Activated CD4-positive, CD25-positive, alpha-beta regulatory T cell treated with anti-CD3 and anti-CD28 coated beads, Interleukin-2, amount 50 U/mL, for 16 hours (primary cell): ENCODE measurements at places on chromosomes 5 and 9.

DNA sequence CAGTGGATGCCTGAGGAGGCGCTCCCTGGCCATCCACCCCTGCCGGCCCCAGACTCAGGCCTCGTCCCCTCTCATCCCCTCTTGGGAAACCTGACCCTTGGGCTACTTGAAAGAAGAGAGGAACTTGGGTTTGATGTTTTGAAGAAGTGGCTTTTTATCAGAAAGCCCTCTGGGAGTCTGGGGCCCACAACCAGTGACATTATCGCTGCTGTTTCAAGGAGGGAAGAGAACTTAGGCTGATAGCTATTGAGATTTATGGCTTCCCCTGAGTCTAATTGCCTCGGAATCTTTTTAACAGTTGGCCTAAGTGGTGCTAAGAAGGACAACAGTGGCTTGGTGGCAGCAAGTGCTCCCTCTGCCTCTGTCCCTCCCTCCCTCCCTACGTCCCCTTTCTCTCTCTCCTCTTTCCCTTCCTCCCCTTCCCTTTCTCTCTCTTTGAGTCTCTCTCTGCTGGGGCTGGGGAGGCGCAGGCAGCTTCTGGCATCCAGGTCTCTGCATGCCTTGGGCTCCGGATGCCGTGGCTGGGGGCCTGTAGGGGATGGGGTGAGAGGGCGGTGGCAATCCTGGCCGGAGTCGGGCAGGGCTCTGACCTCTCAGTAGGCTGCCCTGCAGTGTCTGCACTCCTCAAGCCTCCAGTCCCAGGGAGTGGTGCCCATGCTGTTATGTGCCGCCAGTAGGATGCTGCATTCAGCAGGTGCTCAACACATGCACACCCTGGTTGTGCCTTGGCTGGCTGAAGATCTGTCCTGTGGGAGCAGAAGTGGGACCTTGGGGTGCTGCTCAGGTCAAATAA is 49.6 kb upstream of the RXRA start:
- DNase-seq = no peak

GRCh38 chr9:14156046-14156445 is 157.9 kb downstream of the NFIB start:
- DNase-seq = no peak

GRCh38 chr9:123127512-123128075 is 94.1 kb downstream of the GPR21 start:
- no peak for DNase-seq

- DNase-seq = no peak
Observed at GRCh38 chr5:103469288-103470040, 93.1 kb downstream of the NUDT12 start.

DNA sequence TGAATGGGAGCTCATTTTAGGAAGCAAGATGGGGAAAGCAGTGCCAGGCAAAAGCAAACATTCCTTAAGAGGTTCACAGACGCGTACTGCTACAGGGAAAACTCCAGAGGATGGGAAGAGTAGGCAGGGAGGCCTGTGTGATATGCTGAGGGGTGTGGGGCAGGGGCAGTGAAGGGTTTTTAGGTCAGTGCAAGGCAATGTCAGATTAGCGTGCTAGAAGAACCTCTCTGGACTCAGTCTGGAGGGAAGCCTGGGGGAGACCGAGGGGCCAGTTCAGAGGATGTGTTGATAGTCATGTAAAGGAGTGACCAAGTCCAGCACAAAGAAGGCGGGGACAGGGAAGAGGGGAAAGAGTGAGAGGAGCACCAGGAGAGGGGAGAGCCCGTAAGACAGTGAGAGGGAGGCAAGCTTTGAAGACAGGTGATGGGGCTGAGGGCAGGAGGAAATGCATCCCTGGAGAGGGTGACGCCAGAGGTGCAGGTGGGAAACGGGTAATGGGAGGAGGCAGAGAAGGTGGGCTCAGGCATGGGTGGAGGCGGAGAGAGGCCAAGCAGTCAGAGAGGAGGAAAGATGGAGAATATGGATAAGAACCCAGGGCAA is 134.5 kb downstream of the MTX3 start:
- no peak for DNase-seq

- DNase-seq = no peak
Observed at GRCh38 chr5:95532415-95532814, 22.4 kb downstream of the SKIC3 start.

- DNase-seq = no peak
Observed at GRCh38 chr9:86684148-86684547, 263.2 kb downstream of the GAS1 start.

GRCh38 chr5:56350597-56351170 is 117.6 kb upstream of the ANKRD55 start:
- DNase-seq = no peak

DNA sequence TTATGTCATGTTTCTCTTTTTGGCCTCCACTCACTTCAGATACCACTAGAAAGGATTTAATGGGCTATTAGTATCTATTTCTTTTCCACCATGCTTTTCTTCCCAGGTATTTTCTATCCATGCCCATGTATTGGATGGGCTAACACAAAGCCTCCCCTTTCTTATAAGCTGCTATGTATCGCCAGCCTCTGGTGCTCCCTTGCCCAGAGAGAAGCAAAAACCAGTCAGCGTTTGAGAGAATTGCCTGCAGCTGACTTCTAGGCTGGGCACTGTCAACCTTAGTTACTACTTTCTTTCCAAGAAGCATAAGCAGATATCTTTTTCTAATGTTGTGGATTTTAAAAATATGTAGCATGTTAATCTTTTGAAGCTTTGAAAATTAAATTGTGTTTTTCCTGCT is 30.2 kb upstream of the HSPB3 start:
- DNase-seq = no peak

- DNase-seq = no peak
Observed at GRCh38 chr9:35882996-35883395, 12.8 kb upstream of the OR13J1 start.

DNA sequence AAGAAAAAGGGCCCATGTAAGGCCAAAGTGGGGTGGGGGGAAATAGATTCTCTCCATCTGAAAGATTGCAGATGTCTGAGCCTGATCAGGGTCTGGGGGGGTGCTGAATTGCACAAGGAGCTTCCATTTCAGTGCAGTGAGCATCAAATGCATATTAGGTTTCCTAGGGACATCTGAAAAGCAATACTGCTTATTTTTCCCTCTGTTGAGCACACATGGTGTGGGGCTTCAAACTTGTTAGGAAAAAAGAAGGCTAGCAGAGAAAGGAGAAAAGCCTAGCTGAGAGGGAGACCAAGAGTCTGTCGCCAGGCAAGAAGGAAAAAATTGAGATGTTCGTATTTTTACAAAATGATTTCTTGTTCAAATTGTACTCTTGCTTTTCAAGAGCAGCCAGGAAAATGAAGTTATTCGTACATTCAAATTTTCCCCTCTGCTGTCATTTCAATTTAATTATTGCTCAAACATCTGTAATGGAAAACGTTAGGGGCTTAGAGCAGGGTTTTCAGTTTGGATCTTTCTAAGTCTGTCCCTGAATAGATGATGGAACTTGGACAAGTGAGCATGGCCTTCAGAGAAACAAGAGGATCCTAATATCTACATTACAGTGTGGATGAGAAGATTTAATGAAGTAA is 191.9 kb upstream of the GAS1 start:
- DNase-seq = no peak

- no peak for DNase-seq
Observed at GRCh38 chr5:125404056-125404455, 657.6 kb upstream of the ZNF608 start.

- no peak for DNase-seq
Observed at GRCh38 chr5:146717951-146718350, 160.6 kb downstream of the PPP2R2B start.

DNA sequence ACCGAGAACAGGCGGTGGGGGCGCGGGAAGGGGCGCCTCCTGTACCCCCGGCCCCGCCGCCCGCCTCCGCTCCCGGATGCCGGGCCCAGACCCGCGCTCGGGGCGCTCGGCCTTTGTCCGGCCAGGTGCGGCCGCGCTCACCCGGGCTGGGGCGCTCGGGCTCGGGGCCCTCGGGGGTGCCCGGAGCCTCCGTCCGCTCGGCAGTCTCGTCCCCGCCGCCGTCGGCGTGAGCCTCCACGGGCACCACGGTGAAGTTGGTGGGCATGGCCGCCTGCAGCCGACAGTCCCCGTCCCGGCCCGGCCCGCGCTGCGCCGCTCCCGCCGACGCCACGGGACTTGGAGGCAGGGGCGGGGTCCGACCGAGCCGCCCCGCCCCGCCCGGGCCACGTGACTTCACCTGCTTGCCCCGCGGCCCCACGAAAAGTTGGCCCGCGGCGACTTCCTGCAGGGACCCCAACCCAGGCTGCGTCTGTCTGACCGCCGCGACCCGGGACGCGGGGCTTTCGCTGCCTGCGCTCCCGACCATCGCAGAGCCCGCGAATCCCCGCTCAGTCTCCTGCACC is at the start of gene SLC12A7:
TSS of gene SLC12A7 (minus strand) at position 337 of the 563 bp plus-strand sequence. CDS start at position 265, 72 bp downstream.
- DNase-seq = no peak

DNA sequence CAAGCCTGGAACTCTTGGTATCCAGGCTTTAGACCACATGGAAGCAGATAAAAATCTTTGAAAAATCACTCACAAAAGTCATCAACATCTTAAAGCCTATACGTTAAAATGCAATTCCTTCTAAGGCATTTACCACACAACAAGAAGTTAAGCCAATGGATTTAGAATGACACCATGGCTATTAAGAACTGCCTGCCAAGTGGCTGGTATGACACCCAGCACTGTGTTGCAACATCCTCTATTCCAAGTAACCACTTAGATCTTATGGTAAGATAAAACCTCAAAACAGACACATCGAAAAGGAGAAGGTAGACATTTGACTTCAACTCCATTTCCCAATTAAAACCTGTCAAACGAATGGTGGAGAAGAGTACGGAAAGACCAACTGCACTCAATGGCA is 344.2 kb upstream of the SLC30A5 start:
- no peak for DNase-seq

- no peak for DNase-seq
Observed at GRCh38 chr5:112709416-112709815, 28.3 kb upstream of the APC start.

GRCh38 chr5:108876451-108876850 is 128.8 kb downstream of the FER start:
- DNase-seq = no peak

- no peak for DNase-seq
Observed at GRCh38 chr5:66213533-66213932, 69.4 kb downstream of the SREK1 start.

DNA sequence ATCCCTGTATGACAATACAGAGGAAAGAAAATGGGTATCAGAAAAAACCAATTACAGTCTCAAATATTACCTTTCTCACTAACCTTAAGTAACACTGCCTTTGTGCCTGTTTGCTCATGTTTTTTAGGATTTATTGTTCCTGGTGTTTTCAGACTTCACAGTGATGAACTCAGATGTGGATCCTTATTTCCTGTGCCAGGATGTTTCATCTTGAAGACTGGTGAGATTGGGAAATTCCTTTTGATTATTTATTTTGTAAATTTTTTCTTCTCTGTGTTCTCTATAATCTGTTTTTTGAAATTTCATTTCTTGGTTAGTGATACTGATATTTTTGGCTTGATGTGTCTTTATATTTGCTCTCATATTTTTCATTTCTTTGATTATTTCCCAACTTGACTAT is 142.4 kb upstream of the GRIN3A start:
- no peak for DNase-seq

DNA sequence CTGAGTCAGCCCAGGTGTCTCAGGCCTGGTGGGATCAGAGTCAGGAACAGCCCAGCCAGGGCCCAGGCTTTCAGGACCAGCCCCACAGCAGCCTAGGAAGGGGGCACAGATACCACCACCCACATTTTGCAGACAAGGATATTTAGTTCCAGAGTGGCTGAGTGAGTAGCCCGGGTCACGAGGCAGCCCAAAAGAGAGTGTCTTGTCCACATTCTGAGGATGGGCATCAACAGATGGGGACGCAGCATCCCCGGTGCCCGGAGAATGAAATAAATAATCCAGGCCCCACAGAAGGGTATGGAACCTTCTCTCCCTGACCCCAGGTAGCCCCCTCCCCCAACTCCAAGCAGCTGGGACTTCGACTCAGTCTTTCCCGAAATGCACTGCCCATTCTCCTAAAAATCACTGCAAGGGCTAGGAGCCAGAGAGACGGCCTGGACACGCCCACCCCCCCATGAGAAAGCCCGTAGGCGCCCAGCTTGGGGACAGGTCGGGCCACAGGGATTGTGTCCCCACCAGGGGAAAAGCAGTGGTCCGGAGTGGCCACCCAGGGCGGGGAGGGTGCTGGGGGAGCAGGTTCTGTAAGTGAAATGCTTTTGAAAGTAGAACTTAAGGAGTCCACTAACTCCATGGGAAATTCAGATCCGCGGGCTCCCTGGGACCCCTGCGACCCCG is 6.9 kb downstream of the LHX3 start:
- DNase-seq = no peak

DNA sequence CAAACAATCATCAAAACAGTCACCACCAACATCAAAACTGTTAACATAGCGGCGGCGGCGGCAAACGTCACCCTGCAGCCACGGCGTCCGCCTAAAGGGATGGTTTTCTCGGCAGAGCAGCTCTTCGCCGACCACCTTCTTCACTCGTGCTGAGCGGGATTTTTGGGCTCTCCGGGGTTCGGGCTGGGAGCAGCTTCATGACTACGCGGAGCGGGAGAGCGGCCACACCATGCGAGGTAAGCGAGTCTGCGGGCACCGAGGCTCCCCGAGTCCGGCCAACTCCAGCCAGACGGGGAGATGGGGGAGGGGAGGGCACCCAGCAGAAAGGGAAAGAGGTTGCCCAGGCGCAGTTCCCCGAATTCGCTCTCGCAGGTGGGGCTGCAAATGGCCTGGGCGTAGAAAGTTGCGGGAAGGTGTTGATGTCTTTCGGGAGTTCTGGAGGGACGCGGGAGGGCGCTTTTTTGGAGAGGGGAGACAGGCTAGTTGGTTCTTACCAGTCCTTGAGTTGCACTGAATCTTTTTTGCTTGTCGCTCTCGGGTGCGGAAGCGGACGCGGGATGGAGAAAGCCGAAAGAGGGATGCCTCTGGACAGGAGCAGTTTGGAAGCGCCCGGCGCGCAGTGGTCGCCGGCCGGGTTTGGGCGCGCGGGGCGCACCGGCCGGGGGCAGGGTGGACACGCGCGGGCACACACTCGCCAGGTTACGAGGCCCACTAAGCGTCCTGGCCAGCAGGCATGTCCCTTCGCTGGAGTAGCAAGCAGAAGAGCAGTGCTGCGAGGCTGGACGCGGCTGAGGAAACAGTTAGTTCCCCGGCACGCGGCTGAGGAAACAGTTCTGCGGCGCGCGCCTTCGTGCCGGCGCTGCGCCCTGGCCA is 849 bp downstream of the RORB start:
- no peak for DNase-seq

DNA sequence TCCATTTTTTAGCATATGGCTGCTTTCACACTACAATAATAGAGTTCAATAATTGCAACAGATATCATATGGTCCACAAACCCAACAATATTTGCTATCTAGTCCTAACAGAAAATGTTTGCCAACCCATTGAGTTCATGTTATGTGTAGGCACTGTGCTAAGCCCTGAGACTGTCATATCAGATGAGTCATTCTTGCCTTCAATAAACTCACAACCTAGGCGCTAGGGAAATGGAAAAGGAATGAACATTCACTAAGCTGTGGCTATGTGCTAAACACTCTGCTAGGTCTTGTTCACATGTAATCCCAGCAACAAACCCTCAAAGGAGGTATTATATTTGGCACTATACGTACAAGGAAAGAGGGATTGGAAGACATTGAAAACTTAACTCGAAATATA is 8.4 kb upstream of the TIMD4 start:
- no peak for DNase-seq

GRCh38 chr5:8192840-8193239 is 323.9 kb downstream of the MTRR start:
- DNase-seq = no peak

- DNase-seq = no peak
Observed at GRCh38 chr5:140609126-140609525, 23.8 kb downstream of the CD14 start.

- DNase-seq = no peak
Observed at GRCh38 chr5:39426746-39427105, 1.9 kb upstream of the DAB2 start.
